BJ (cell line): ENCODE measurements at places on chromosomes 3 and 15.

GRCh38 chr3:115348412-115348811, 201.3 kb upstream of the ZBTB20 start:
- no peak for DNase-seq

DNA sequence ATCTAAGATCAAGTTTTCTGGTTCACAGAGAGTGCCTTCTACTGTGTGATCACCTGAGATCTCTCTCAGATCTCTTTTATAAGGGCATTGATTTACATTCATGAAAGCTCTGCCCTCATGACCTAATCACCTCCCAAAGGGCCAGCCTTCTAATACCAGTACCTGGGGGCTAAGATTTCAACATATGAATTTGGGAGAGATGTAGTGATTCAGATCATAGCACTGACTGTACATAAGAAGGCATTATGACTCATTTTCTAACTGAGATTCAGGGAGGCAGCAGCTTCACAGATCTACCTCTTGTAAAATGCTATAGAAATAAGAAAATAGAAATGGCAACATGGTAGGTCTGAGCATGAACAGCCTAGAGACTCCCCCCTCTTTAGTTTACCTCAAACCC, 39.6 kb downstream of the VGLL3 start:
- no peak for DNase-seq

DNA sequence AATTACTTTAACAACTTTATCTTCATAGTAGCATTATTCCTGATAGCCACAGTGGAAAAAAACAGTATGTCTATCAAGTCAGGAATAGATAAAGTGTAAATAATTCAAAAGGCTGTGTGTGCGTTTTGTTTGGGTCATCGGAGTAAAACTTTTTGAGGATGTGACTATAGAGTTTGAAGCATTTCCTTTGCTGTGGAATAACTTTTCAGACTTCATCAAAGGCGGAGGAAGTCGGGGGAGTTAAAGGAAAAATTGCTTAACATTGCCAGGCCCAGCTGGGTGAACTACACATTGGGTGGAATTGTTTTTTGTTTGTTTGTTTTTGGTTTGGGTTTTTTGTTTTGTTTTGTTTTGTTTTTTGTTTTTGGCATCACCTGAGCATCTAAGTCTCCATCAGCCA, 70.4 kb upstream of the CRTC3 start:
- DNase-seq: no peak

- DNase-seq: no peak
Measured at GRCh38 chr3:170889132-170889531, 19.1 kb upstream of the RPL22L1 start.

DNA sequence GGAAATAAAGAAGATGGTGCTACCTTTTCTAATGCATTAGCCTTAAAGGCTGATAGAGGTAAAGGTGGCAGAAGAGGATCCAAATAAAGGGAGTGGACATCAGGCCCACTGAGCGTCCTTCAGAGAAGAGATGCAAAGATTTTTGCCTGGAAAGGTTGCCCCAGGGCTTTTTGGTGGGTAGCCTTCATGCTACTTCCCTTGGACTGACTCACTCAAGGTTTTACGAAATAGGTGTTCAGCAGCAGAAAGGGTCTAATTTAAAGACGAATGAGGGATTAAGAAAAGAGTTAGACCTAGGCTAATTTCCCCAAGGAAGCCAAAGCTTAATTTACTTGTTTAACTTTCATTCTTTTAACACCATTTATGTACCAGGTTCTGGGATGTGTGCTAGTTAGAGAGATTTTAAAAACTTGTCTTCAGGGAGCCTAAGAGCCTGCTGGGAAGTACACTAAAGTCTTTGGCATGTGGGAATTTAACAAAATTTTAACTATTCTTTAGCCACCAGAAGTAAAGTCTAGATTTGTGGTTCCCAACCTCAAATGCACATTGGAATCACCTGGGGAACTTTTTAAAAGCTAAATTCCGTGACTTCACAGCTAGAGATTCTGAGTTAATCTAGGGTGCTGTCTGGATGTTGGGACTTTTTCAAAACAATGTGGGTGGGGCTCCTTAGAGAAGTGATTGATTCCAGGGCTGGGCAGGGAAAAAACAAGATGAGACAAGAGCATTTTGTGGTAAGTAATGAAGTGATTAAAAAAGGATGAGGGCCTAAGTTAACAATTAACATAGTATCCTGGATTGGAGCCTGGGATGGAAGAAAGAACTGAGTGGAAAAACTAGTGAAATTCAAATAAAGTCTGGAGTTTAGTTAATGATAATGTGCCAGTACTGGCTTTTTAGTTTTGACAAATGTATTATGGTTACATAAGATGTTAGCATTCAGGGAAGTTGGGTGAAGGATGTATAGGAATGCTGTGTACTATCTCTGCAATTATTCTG, 3.4 kb downstream of the IL20RB start:
- no peak for DNase-seq

- DNase-seq: no peak
Measured at GRCh38 chr3:50373146-50374051, 14.1 kb upstream of the TMEM115 start.

DNA sequence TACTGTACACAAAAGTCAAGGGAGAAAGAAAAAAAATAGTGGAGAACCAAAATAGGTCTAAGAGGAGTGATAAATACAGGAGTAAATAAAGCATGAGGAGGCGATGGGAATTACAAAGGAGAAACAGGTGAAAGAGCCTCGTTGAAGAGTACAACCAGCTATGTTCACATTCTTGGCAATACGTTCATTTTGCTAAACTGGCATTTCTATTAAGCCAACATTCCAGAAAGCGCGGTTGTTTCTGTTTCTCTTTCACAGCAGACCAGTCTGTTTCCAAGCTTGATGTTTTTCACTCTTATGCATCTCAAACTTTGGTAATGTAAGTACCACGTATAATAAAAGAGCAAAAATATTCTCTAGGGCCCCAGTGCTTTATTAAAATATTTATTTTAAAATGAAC, 74.5 kb downstream of the NSUN3 start:
- no peak for DNase-seq

DNA sequence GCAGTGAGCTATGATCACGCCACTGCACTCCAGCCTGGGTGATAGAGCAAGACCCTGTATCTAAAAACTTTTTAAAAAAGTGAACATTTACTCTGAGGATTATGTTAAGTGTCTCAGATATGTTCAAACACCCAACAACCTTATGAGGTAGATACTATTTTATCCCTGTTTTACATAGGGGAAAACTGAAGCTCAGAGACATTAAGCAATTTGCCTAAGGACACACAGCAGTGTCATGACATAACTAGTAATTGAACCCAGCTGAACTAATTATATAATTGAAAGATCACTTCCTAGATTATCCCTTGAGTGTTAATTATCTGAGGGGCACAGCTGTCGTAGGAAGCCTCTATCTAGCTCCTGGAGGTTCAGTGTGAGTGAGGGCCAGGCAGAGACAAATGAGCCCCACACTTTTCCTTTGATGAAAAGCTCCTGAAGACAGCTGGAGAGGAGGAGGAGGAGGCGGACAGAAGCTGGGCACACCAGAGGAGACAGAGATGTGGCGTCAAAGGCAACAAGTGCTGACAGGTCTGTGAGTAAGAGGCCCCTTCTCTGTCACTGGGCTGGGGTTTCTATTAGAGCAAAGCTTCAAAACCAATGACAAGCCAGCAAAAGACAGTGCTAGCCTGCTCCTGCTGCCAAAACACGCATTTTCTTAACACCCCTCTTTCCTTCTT, 20.5 kb downstream of the TRH start:
- DNase-seq: no peak

DNA sequence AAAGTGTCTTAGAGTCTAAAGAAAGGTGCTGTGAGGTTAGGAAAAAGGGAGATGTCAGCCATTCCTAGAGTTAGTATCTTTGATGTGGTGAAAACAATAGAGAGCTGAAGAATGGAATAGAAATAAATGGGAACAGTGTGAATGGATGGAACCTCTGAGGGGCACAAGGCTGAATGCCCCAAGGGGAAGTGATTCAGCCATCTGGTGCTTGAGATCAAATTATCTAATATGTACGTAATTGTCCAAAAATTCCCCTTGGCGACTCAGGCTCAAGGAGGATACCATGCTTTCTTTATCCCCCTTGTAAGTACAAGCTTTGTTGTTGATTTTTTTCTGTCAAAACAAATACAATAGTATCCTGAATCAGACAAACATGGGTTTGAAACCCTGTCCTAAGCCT, 361.6 kb downstream of the LSAMP start:
- DNase-seq: no peak

GRCh38 chr3:182487143-182487542, 306.2 kb upstream of the ATP11B start:
- DNase-seq: no peak

DNA sequence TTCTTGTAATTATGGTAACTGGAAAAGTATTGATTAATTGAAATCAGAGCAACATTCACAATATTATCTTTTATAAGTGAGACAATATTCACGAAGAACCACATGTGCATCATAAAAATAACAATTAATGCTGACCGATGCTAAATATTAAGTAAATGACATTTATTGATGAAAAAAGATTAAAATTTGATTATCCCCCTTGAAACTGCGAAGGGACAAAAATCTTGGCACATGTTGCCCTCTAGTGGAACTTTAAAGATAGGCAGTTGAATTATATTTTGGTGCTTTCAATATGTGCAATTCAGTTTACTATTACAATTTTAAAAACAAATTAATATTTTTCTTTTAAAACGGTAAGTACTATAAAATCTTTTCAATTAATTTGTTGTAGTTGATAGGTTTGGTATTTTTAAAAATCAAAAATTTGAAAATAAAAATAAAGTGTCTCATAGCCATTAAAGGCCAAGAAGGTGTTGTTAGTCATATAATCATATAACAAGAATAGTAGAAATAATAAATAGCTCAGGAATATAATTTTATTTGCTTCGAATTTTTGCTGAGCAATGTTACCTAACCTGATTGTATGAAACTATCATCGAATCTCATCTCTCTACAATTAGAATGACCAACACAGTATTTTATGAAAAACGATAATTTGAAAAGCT, 270.2 kb downstream of the ROBO1 start:
- no peak for DNase-seq

- DNase-seq: no peak
Measured at GRCh38 chr15:51390241-51390965, 48.9 kb downstream of the GLDN start.

DNA sequence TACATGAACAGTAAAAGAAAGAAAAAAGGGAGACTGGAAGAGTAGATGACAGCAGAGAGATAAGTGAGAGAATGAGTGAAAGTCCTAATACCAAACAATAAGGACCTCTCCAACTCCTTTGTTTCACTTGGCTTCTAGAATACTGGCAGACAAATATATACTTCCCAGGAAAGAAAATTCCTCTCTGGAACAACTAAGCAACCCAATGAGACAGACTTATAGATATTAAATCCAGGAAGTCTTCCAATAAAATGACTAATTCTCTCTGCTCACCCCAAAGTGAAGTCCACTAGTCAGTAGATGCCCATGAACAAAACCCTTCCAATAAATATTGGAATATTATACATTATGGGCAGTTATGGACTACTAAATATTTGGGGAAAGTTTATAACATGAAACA, 114.2 kb downstream of the NEDD4 start:
- no peak for DNase-seq

- no peak for DNase-seq
Measured at GRCh38 chr3:176439729-176440128, 757.6 kb downstream of the TBL1XR1 start.

DNA sequence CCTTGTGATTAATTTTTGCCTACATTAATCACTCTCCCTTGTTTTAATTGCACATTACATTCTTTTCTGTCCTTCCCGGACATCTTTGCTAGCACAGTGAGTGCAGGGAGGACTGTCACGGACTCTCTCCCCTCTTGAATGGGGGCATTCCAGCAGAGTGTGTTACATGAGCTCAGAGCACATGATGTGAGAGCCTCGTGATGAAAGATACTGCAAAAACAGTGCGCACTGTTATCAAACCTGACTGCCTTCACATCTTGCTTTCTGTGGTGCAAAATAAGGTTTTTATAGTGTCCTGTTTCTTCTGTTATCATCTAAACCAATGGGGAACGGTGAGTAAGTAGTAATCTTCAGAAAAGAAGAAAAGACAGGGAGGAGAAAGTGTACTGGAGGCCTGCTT, 167.5 kb downstream of the PGPEP1L start:
- no peak for DNase-seq

DNA sequence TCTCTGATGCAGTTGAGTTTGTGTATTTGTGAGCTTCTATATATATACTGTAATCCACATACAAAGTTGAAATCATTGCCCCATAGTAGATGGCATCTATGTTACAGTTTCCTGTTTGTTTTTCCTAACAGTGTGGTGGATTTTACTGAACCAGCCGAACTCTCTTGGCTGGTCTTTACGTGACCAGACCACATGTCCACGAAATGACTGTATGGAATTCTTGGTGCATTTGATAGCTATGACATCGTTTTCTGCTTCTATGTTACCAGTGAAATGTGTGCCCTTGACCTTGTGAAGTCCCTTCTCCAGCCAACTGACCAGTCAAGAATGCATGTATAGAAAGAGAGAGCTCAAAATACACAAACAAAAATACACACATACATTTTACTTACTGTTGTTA, 1.8 kb downstream of the KCNMB2 start:
- DNase-seq: no peak

DNA sequence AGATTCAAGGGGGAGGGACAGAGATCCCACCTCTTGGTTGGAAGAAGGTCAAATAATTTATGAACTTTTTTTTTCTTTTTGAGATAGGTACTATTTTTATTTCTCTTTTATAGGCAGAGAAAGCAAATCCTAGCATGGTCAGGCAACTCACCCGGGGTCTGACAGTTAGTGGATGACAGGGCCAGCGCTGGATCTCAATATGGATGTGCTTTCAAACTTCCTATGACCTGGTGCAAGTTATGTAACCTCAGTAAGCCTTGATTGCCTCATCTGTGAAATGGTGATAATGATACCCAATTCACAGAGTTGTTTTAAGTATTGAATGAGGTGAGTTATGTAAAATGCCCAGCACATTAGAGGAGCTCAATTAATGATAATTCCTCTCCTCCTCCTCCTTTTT, 86.8 kb upstream of the MEF2A start:
- no peak for DNase-seq

DNA sequence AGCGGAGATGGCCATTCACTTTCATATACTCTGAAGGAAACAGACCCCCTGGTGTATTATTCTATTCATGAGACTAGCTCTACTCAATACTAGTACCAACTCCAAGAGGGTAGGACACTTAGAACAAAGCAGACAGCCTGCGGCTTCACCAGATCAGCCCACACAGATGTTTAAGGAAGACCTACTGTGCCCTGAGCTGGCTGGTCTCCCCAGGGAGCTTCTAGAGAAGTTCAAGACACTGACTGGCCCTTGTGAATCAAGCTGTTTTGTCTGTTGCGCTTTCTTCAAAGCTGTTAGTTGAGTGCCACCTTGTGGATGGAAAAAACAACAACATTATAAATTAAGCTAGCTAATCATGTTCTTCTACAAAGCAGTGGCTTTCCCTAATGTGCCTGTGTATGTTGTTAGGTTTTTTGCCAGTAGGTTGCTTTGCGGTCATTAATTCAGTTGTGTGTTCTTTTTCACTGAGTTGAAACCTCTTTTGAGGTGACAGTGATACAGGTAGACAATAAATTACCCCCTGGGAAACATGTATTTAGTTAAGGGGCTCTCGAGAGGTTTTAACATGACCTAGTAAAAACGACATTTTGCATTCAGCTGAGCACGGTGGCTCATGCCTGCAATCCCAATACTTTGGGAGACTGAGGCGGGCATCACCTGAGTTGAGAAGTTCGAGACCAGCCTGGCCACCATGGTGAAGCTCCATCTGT, 64.2 kb upstream of the MYZAP start:
- no peak for DNase-seq
